ENCODE measurements at places on chromosomes 7 and 10. TPM values are rescaled to one million over a fixed set of nuclear protein-coding genes. Genes with fewer than 3 reads are reported as not detected.

The TMEM196 gene
- total RNA-seq = 0.52 TPM

The MINDY4 gene
- total RNA-seq = 7.8 TPM

The KLF14 gene
- 0.52 TPM for total RNA-seq

The CPN1 gene
- total RNA-seq = not detected

The ZNF33A gene
- 12.5 TPM for total RNA-seq

The ADRB1 gene
- 0.52 TPM for total RNA-seq

The C7orf33 gene
- total RNA-seq = not detected

The SFTPA1 gene
- not detected for total RNA-seq

The C10orf90 gene
- under 0.01 TPM for total RNA-seq

The THSD7A gene
- 4.7 TPM for total RNA-seq

The LBX1 gene
- total RNA-seq = 3.1 TPM

The SUN3 gene
- not detected for total RNA-seq

The SPAM1 gene
- not detected for total RNA-seq

The CHST3 gene
- 15.7 TPM for total RNA-seq

The CC2D2B gene
- 1.6 TPM for total RNA-seq

The TMEM273 gene
- 6.8 TPM for total RNA-seq

The CAMK2G gene
- total RNA-seq = 16.2 TPM

The ANKRD61 gene
- not detected for total RNA-seq

The GRID1 gene
- total RNA-seq = 2.1 TPM

The TCAF2 gene
- total RNA-seq = 2.1 TPM

The STEAP2 gene
- 2.6 TPM for total RNA-seq

The JCAD gene
- total RNA-seq = 19.8 TPM

The OPN1SW gene
- total RNA-seq = not detected

The MBL2 gene
- not detected for total RNA-seq

The ADCYAP1R1 gene
- 7.8 TPM for total RNA-seq

The SPDYE8 gene
- not detected for total RNA-seq

The ADRA2A gene
- 2.1 TPM for total RNA-seq

The ZMIZ2 gene
- total RNA-seq = 4.2 TPM

The TMEM229A gene
- total RNA-seq = not detected

The PDZD8 gene
- total RNA-seq = 7.8 TPM

The MRLN gene
- 156 TPM for total RNA-seq

The TAS2R3 gene
- 3.7 TPM for total RNA-seq

The ERVW-1 gene
- not detected for total RNA-seq

The LMOD2 gene
- total RNA-seq = 34.4 TPM

The IFIT3 gene
- 12.0 TPM for total RNA-seq

The CLDN4 gene
- not detected for total RNA-seq

The DYNC1I1 gene
- total RNA-seq = 1.6 TPM

Measured in skeletal muscle tissue (tissue), 5 donors.